ENCODE measurements at places on chromosomes 2 and 18.

DNA sequence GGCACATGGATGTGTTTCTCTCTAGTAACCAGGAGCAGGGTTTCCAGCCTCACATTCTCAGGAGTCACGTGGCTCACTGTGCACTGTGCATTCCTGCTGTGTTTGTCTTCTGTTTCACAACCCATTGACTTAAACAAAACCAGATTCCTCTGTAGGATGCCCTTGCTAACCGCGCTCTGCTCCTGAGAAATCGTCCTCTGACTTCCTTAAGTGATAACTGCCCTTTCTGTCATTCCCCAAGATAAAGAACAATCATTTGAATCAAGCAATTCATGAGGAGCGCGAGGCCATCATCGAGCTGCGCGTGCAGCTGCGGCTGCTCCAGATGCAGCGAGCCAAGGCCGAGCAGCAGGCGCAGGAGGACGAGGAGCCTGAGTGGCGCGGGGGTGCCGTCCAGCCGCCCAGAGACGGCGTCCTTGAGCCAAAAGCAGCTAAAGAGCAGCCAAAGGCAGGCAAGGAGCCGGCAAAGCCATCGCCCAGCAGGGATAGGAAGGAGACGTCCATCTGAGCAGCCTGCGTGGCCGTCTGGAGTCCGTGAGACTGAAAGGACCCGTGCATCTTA is 60.2 kb downstream of the RALBP1 start:
- DNase-seq, result peak; percentile 96

DNA sequence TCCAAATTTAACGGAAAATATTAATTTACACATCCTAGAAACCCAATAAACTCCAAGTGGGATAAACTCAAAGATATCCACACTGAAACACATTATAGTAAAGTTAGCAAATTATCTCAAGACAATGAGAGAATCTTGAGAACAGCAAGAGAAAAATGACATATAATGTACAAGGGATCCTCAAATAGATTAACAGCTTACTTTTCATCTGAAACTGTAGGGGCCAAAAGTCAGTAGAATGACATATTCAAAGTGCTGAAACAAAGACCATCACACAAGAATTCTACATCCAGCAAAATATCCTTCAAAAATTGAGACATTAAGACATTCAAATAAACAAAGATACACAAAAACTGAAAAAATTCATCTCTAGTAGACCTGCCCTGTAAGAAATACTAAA is 18.7 kb upstream of the METTL21A start:
- DNase-seq, result no peak

GRCh38 chr18:11002796-11003195 is 146.6 kb downstream of the PIEZO2 start:
- no peak for DNase-seq

DNA sequence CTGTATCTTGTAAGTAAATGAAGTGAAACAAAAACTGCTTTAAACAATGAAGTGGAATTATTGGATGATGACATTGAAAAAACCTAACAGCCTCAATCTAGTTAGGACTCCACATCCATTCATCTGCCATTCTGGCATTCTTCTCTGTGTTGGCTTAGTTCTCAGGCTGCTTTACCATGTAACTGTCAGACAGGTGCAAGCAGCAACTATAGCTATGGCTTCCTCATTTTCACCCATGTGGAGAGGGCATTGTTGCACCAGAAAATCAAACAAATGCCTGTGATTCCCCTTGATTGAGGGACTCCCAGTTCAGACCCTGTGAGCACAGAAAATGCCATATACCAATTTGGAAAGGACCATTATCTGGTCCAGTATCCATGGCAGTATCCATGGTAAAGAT is 129.5 kb upstream of the NYAP2 start:
- DNase-seq, result no peak

DNA sequence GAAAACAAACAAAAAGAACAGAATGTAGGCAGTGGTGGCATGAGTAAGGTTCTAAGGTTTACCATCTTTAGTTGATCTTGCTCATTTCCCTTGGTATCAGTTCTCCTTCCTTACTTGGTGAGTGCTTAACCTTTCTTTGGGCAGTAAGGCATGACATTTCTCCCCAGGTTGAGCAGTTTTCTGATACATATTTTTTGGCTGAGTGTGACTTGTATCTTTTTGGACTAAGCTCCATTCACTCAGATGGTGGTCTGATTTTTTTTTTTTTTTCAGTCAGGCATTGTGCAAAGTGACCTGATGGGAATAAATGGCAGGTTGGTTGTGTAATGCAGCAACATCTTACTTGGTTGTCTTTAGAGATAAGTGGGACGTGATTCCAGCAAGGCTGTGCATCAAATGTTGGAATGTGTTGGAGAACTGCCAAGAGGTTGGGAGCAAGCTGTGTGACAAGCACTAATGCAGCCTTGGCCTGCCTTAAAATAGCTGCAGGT is 15.1 kb downstream of the SPTBN1 start:
- no peak for DNase-seq

GRCh38 chr2:173145454-173145853 is 69.8 kb downstream of the MAP3K20 start:
- DNase-seq, result no peak

GRCh38 chr2:54570925-54571694 is 115.0 kb downstream of the SPTBN1 start:
- DNase-seq, result no peak

- no peak for DNase-seq
These were observed 1.8 kb downstream of the ZCCHC2 start for GRCh38 chr18:62524440-62525200.

DNA sequence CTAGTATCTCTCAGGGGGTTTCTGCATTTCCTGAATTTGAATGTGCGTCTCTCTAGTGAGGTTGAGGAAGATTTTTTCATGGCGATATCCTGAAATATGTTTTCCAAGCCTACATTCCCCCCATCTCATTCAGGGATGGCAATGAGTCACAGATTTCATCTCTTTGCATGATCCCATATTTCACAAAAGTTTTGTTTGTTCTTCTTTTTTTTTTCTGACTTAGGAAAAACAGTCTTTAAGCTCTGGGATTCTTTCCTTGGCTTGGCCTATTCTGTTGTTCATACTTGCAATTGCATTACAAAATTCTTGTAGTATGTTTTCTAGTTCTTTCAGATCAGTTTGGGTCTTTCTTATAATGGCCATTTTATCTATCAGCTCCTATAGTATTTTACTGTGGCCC is 136.5 kb downstream of the DSEL start:
- DNase-seq, result no peak

GRCh38 chr2:181300600-181301291 is 156.4 kb upstream of the ITGA4 start:
- DNase-seq, result no peak

DNA sequence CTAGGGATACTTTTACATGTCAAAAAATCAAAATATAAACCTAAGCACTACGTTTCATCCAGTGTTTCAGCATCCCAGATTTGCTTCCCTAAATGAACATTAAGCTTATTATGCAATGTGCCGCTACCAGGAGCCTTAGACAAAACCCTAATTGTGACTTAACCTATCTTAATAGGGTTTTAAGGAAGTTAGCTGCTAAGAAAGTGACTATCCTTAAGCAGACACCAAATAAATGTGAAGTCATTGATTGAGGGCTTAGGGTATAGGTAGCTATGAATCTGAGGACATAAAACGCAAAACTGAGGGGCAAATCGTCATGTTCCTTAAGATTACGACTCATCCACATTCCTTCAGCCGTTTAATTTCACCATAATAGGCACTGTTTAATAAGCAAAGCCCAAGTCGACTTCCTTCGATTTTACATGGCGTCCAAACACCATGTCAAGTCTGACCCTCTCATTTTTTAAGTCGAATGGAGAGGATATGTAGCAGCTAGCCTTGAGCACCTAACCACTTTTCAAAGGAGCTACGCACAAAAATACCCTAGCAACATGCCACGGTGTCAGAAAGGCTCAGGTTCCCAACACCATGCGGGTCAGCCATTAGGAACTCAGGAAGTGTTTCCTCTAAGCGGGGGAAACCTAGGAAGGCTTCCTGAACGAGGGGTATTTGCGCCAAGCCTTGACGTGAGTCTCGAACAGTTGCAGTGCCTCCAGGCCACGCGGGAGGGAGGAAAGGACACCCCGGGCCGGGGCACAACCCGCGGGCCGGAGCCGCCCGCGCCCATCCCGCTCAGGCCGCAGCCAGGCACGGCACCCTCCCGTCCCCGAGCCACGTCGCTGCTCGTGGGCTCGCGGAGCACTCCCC is 1.0 kb downstream of the HDLBP start:
- peak; percentile 4 for DNase-seq

DNA sequence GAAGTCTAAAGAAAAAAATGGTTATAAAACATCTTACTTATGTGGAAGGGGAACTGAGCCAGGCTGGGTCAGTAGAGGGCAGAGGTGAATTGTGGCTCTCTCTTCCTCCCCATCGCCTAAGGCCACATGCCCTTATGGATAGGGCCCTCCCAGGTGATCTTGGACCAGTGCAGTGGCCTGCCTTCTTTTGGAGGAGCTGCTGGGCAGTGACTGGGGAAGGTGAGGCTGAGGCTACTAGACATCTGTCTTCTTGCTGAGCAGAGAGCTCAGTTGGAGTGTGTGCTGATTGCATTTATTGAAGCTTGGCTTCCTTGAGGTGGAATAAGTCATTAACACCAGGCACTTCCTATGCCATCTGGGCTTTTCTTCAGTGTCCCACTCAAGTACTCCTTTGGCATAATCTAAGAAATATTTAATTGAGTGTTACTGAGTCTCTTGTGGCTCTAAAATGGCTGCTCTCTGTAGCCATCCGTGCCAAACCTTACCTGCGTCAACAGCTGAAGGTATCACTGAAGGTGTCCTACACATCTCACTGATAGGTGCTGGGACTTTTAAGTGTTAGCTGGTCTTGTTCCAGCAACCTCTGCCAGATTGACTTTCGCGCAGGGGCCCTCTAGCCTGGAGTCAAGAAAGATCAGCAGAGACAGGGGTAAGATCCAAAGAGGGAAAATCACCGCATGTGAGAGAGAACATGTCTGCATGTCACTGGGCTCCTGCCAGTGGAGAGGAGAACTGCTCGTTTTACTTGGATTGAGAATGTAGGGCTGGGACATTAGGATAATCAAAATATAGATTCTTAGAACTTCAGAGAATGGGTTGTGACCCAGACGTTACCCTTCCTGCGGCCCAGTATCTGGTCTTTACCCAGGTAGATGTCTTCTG is 256.1 kb downstream of the LTBP1 start:
- DNase-seq, result no peak

DNA sequence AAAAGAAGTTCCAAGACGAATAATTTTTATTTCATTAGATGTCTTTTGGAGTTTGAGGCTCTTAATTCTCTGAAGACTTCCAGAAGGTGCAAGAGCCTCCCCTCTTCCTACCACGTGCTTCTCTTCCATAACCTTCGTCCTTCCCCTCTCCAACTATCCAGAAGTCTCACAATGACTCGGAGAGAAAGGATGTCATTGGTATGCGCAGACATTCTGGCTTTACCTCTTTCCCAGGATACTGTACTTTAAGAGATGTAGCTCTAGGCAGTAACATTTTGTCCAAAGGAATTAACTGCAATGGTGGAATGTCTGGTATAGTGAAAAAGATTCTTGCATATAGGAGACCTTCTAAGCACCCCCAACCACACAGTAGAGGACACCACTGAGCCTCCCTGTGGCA is 249.0 kb upstream of the OSR1 start:
- no peak for DNase-seq

DNA sequence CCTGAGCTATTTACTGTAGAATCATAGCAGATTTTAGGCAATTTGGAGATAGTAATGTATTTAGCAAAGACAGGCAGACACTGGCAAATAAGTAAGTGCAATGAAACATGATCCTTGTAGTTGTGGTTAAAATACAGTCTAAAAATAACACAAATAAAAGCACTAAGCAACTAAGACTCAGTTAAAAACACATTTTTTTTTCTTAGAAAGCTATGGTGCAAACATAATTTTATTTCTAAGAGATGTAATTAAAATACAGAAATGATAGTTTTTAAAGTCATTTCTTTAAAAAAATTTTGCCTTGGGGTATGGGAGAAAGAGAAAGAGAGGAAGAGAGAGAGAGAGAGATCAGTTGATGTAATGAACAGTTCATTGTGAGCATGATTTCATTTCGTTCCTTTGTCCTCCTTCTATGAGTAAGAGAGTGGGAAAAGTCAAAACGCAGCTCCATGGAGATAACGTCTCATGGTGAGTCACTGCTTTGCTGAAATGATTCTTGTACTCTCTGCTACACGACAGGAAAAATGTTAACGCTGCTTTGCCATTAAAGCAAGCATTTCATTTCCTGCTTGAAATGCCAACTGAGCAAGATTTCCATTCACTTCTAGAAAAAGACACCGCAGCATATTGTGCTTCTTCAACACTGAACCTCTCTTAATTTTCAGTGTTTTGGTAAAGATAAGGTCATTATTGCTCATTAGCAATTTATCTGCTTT is 61.3 kb upstream of the PGAP1 start:
- peak; percentile 93 for DNase-seq

GRCh38 chr2:17892770-17893534 is 14.5 kb downstream of the KCNS3 start:
- DNase-seq, result no peak

DNA sequence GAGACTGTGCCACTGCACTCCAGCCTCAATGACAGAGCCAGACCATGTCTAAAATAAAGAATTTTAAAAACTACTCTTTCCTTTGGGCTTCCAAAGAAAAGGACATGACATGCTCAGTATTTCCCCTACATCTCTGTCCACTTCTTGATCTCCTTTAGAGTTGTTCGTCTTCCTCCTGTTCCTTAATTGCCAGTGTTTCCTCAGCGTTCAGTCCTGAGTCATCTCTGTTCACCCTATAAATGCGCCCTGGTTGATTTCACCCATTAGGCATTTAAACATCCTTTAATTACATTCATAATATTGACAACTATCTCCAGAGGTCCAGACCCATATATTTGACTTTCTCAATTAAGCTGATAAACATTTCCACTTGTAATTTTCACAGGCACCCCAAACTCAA is 64.0 kb downstream of the AAK1 start:
- DNase-seq, result no peak

- DNase-seq, result no peak
These were observed 3.5 kb upstream of the ERICH2 start for GRCh38 chr2:170766693-170767092.

GRCh38 chr2:181218401-181218821 is 238.0 kb downstream of the UBE2E3 start:
- DNase-seq, result no peak

- no peak for DNase-seq
These were observed 31.1 kb downstream of the NCOA1 start for GRCh38 chr2:24521975-24522639.

DNA sequence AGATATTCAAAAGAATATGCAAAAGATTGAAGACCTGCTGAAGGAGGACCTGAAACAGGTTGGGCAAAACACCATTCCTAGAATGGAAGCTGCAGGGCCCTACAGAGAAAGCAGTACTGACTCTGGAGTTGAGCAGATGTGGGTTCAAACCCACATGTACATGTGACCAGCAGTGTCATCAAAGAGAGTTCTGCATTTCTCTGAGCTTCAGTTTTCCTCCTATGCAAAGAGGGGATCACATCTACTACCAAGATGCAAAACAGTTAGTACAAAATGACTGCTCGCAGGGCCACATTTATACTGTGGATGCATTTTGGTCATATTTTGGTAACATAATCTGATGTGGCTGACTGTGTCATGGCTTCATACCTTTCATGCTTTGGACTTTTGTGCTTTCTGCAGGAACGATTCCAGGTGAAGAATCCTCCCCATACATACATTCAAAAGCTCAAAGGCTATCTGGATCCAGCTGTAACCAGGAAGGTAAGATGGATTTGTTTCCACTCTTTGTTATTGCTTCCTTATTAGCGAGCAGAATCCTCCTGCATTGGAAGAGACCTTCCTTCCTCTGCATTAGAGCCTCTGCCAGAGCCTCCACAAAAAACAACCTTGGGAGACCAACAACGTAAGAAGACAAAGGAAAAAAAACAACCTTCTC is 174.8 kb downstream of the PRPF40A start:
- no peak for DNase-seq

- no peak for DNase-seq
These were observed 414.3 kb downstream of the MEIS1 start for GRCh38 chr2:66849153-66849755.
